ENCODE measurements at places on chromosomes 2 and 18.

DNA sequence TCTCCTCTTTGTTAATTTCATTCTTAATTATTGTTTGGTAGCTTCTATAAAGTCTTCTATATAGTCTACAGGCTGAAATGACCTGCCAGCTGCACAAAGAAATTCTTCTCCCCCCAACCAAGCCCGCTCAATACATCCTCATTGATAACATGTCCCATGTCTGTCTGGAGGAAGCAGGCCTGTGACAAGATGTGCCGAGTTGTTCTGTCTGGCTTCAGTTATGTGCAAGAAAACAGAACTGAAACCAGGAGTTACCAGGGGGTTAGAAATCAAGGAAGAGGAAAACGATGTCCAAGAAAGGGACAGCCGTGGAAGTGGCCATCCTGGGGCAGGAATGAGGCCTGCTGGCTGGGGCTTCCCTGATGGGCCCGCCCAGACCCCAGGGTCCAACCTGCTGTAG, 57.6 kb downstream of the MTCL1 start:
- no peak for DNase-seq

- no peak for DNase-seq
Observed at GRCh38 chr2:237866101-237866621, 6.7 kb downstream of the RAMP1 start.

- DNase-seq = no peak
Observed at GRCh38 chr2:160301420-160301819, 101.3 kb upstream of the ITGB6 start.

DNA sequence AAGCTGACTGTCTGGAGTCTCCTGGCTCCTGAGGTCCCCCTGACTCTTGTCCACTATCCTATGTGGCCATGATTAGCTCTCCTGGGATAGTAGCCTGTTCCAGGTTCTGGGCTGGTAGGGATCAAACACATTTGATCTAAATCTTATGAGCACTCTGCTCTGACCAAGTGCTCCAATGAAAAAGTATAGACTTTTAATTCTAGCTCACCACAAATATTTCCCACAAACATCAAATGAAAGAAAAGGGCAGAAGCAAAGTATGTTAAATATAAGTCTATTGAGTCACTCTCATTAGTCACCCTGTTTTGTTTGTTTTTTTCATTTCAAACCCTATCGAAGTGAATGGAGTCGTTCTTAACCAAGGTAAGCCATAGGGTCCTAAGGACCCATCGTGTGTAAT, 39.7 kb upstream of the NEDD4L start:
- DNase-seq = no peak

DNA sequence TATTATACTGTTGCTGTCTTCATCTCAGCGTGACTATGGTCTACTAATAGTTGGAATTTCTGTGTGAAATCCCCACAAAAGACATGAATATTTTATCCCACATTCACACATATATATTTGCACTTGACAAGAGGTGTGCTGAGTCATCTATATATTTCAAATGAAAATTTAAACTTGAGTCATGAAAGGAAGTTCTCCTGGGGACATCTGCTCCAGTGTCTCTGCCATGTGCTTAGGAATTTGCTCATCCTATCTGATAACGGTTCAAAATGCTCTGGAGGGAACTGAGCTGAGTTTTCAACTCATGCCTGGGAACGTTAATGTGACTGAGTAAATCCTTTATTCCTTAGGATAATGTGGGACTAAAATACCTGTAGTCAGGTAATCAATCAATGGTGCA, 326.2 kb upstream of the MEX3C start:
- DNase-seq = no peak

- no peak for DNase-seq
Observed at GRCh38 chr2:204722207-204722606, 176.9 kb downstream of the PARD3B start.

- no peak for DNase-seq
Observed at GRCh38 chr2:159803235-159803962, 5.4 kb upstream of the CD302 start.

Measured in right renal pelvis (tissue), 4 donors.